ENCODE measurements at places on chromosomes 7 and 10.

GRCh38 chr10:117366741-117367140 is 8.5 kb downstream of the PDZD8 start:
- no peak for DNase-seq

- DNase-seq: no peak
These were observed 381.9 kb downstream of the OTUD1 start for GRCh38 chr10:23820792-23821191.

GRCh38 chr7:21326241-21326640 is 101.6 kb upstream of the SP4 start:
- DNase-seq: no peak

GRCh38 chr10:19816411-19817230 is at the start of gene PLXDC2:
PLXDC2 (plus strand) TSS chr10:19816432.
- DNase-seq: no peak

DNA sequence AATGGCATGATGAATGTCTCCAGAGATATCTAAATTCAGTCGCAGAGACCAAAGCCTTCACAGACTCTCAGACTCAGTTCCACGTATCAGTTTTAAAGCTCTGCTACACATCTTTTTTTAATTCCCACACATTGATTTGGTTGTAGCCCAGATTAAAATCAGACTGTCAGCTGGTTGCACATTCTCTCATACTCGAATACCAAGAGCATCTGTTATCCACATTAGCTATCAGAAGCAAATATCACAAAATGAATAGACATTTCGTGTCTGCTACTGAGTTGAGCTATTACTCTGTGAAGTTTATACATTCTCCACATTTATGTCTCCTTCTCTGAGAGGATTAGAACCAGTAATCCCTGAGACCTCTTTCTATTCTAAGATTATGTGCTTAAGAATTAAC is 229.2 kb downstream of the GPAM start:
- no peak for DNase-seq

DNA sequence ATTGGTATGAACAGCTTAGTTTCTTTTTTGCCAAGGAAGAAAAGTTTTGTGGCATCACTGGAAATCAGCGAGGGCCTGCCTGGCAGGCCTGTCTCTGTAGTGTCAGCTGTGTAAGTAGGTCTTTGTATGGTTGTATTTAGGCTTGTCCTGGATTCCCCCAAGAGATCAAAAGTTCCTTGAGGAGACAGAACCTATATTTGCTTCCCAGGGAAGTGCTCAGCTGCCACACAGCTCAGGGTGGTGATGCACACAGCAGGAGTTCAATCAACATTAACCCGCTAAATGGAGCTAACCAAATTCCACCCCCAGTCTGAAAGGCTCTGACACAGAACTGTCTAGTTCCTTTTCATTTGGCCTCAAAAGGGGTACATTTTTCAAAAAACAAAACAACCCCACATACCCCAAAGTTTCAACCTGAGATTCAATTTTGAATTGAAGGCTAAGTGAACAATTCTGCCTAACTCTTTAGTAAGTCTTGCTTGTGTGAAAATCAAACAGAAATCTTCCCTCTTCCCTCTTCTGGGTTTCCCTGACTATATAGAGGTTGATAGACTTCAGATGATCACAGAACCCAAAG is 124.4 kb downstream of the CLEC2L start:
- DNase-seq: no peak

- no peak for DNase-seq
These were observed 39.5 kb upstream of the SLF2 start for GRCh38 chr10:100873146-100873826.

Data from stimulated activated CD8-positive, alpha-beta memory T cell treated with anti-CD3 and anti-CD28 coated beads, Interleukin-7, amount 100 ng/mL, for 48 hours (primary cell).